ENCODE measurements at places on chromosomes 7 and 10.
A peak's percentile ranks its signal among the peaks of the same experiment; 100 is the strongest.

DNA sequence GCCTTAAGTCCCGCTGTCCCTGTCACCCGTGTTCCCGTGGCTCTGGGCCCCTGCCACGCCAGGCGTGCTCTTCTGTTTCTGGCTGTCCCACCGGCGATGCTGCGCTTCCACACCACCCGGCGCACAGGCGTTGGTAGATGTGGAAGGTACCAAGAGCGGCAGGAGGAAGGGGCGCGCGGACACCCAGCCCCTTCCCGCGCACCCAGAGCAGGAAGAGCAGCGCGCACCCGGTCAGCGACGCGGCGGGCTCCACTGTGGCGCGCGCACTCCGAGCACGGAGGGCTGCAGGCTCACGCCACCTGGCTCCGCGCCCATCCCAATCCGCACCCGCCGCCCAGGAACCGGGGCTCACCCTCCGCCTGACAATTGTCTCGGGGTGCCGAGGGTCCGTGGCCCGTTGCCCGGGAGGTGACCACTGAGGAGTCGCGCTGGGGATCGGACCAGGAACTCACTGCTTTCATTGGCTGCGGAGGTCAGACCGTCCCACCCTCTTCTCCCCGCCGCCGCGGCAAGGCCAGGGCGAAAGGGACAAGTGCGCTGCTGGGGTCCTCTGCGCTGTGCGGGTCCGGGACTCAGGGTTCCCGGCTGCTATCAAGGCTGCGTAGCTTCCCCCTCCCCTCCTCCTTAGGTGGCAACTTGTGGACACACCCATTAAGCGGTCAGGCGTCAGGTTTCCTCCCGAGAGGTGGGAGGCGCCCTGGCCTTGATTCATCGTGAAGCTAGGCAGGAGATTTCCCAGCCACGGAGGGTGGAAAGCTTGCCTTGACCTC lies 121.6 kb upstream of the ZNF92 start:
- DNase-seq, result no peak

GRCh38 chr10:49539320-49539885 lies 482 bp upstream of the ERCC6 start:
- DNase-seq, result peak; percentile 4

GRCh38 chr7:101162551-101163278 lies 2.7 kb downstream of the VGF start:
- DNase-seq, result no peak

GRCh38 chr10:74558403-74558802 lies 268.0 kb upstream of the KAT6B start:
- no peak for DNase-seq

DNA sequence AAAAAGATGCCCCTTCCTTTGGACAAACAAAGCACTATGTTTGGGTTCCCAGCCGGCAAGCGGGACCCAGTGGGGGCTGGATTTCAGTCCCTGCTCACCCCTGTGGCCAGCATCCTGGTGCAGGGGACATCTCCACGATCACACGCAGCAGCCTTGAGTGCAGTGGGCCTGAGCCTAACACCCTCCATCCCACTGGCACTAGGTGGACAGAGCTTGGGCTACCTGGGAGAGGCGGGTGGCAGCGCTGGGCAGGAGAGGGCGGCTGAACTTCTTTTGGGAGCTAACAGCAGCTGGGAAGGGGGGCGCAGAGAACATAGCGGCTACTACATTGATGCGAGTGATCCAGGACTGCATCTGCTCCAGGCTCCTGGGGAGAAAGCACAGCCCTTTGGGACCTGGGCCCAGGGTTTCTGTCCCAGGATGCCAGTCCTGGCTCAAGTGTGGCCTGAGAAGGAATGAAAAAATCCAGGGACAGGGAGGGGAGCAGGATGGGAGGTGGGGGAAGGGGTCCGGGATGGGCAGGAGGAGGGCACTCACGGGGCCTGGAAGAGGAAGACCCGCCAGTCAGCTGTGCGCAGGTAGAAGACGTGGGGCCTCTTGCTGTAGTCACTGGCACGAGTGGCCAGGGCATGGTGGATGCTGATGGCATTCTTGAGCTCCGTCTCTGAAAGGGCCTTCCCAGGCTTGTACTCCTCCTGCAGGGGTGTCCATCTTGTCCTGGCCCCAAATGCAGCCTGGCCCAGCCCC lies 9.0 kb downstream of the NFKB2 start:
- no peak for DNase-seq

DNA sequence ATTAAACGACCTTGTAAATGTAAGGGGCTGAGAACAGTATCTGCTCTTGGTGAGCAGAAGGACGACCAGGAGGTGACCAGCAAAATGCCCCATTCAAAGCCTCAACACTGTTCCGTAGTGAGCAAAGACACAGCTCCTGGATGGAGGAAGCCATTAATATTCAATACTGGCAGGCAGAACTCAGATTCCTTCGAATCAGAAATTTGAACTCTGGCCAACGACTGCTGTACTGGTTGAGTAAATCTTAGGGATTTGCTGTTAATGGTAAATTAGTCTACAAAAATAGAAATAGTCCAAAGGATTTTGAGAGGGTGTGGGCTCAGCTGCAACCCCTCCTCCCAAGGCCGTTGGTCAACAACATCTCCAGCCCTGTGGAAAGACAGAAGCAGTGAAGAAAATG lies 130.5 kb upstream of the PFKP start:
- DNase-seq, result no peak

DNA sequence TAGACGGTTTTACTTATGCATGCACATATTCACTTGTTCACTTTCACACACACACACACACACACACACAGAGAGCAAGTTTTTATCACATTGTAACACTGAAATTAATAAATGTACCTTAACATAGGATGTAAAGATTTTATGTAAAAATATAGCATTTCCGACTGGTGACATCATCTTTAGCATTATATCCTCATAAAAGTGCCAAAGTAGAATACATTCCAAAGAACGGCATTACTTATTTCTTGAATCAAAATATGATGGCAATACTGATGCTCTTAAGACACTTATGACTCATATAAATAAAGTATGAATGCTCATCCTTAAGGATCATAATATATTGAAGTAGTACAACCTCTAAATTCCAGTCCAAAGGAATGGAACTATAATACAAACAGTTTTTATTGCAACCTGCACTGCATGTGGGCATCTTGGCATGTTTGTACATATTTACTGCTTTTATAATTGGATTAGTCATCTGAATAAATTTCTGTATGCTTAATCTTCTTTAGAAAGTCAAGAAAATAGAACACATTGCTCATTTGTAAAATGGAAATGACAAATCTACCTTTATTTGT lies 290.0 kb upstream of the SEMA3A start:
- DNase-seq, result no peak

- DNase-seq, result no peak
These were observed 23.5 kb upstream of the CHST12 start for GRCh38 chr7:2379821-2380450.

- DNase-seq, result no peak
These were observed 34.5 kb upstream of the C10orf120 start for GRCh38 chr10:122733931-122734665.

GRCh38 chr7:32539919-32540531 lies 44.7 kb downstream of the AVL9 start:
- no peak for DNase-seq

DNA sequence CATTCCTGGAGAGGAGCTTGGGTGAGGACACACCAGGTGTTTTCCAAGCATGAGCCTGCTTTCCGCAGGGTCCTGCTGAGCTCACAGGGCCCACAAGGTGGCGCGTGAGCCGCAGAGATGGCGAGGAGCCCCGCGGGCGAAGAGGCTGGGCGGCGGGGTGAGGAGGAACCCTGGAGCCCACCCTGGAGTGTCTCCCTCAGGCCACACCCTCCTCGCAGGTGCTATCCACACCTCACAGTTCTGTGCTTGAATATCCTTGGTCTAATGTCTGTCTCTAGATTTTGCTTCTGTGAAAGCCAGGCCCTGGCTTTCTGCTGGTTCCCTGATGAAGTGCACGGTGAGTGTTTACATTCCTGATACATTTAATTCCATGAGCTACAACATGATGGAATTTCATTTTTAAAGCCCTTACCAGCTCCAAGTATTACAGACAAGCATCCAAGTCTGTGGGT lies 433.6 kb downstream of the ACTR3B start:
- DNase-seq, result no peak

DNA sequence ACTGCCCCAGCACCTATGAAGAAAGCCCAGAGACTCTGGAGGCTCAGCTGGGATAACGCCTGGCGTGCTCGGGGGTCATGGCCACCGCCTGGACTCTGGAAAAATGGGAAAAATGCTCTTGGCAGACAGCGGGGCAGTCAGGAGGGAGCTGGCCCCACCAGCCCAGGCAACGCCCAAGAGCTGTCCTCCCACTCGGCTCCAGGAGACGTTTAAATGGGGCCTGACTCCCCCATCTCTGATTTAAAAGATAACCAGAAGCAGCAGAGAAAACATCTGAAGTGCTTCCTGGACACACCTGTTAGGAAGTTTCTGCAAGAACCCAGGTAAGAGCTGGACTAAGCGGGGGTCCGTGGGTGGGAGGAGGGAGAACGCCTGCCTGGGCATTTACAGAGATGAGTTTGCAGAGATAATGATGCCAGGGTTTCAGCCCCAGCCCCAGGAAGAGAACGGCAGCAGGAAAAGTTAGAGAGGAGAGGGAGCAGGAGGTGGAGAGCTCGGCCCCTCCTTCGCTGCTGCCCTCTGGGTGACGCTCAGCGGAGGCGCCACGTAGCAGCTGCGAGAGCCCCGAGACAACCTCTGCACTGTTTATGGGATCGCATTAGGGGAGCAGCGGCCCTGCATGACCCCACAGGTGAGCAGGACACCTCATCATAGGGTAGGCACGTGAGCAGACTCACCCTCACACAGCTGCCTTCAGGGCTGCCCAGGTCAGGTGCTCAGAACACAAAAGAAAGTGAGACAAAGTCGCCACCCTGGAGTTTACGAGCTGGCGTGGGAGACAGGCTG lies 83.5 kb upstream of the INSIG1 start:
- DNase-seq, result no peak

DNA sequence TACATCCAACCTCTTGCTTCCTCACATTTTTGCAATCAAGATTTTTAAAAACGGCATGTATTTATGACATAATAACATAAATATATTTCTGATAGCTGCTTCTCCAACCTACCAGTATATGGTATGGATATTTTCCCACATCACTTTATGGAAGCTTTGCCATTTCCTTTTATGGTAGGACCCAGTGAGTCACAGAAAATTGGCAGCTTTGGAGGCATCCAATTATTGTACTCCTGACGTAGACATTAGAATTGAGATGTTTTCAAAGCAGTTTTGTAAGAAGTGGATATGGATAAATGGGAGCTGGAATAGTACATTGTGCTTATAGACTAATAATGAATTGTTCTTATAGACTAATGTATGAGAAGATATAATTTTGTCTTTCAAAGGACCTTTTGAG lies 23.8 kb upstream of the BICC1 start:
- DNase-seq, result no peak
